Right renal pelvis (tissue), 4 donors: ENCODE measurements at places on chromosomes 4 and X.
A peak's percentile ranks its signal among the peaks of the same experiment; 100 is the strongest.

DNA sequence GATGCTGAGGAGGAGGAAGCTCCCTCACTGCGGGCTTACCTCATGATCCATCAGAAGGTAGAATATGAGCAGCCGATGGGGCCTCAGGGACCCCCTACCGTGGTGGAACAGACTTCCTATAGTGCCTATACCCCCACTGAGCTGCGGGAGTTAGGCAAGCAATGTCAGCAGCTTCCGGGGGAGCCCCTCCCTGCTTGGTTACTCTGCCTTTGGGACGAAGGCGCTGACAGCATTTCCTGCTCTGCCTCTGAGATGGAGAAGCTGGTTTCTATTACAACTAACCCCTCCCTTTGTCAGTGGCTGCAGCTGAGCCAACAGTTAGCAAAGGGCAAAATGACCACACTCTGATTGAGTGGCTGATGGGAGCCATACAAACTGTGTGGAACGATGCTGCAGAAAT lies 430.7 kb downstream of the IDS start:
- peak; percentile 16 for DNase-seq

- no peak for DNase-seq
These were observed 128.0 kb upstream of the SLC4A4 start for GRCh38 chr4:71210823-71211222.

DNA sequence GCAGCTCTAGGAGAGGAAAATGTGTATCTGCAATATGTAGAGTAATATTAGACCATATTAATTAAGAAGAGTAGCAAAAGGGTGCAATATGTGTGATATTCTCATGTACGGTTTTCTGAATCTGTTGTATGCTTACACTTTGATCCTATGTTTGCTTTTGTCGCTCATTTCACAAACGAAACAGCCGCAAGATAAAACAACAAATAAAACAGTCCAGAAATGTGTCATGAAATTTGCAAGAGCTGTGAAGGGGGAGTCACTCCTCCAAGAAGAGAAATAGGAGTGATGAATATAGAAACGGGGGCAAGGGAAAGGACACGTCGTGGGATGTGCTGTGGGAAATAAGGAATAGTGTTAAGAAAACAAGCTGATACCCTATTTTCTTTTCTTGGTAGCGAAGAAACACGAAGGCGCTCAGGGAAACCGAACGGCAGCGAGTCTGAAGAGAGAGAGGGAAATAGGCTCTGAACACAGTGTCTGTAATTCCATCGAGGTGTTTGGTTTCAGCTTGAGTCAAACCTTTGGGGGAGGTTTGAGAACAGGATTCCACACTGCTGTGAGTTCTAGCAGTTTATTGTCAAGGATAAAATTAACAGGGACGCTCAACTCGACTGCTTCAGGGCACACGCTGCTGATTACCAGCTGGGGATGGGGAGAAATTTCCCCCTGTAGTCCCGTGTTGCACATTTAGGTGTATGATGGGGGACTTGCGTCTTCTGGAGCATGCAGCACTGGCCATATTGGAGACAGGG lies 595.6 kb upstream of the TENM3 start:
- peak; percentile 36 for DNase-seq

DNA sequence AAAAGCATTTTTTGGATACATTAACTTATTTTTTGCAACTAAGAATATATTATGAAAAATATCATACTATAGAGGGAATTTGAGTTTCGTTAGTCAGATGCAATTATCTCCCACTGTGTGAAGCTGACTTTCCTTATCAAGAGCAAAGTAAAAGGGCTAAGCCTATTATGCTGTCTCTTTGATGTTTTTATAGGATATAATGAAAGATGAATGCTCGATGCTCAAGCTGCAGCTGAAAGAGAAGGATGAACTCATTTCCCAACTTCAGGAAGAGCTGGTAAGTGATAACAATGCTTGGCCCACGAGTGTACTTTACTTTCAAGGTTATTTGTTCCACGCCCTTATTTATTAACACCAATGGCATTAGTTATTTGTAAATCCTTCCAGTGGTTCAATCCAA lies 688.4 kb downstream of the CCSER1 start:
- DNase-seq, result no peak

DNA sequence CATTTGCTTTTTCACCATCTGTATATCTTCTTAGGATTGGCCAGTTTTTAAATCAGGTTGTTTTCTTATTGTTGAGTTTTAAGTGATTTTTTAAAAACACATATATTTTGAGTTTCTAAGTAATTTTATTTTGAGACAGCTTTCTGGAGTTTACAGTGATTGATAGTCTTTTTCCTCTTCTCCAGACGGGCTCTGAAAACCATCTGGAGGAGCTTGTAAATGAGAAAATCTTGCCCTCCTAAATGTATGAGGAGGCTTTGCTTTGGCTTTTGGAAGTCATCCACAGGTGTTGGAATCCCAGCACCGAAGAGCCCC lies 160.2 kb downstream of the SOWAHB start:
- DNase-seq, result no peak

- DNase-seq, result no peak
These were observed 62.3 kb upstream of the NAP1L5 start for GRCh38 chr4:88759895-88760290.

DNA sequence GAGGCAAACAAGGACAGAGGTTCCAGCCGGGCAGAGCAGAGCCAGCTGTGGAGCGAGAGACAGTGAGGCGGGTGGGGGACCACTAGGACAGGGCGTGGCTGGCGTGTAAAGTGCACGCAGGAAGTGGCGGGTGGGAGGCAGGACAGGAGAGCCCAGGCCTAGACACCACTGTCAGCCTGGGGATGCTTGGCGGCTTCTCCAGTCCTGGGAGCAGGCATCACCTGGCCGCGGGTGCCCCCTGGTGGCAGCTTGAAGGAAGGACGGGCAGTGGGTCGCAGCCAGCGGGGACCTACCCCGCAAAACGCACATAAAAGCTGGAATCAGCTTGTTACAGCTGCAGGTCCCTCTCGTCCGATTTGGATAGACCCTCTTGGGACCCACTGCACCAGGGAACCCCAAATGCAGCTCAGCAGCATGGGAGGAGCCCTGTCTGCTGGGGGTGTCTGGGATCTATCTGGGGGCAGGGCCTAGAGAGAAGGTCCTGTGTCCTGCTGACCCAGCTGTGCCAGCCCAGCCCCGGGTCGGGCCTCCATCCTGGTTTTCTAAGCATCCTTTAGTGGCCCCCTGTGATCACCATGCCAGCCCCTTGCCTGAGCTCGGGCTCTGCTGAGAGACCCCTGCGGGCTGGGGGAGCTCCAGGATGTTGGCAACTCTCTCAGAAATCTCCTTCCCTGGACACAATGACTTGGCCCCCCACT lies 57.7 kb downstream of the WFS1 start:
- DNase-seq, result no peak

DNA sequence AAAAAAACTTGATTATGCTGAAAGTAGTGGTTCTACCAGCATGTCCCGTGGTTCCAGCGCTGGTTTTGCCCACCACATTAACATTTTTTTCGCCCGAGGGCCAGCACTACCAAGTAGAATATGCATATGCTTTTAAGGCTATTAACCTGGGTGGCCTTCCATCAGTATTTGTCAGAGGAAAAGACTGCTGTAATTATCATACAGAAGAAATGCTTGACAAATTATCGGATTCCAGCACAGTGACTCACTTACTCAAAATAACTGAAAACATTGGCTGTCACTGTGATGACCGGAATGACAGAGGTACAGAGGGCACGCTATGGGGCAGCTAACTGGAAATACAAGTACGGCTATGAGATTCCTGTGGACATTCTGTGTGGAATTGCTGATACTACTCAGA lies 34.6 kb downstream of the PRPS2 start:
- no peak for DNase-seq

GRCh38 chr4:114595207-114595606 lies 3.4 kb upstream of the UGT8 start:
- no peak for DNase-seq

- no peak for DNase-seq
These were observed 230.9 kb upstream of the TEX13A start for GRCh38 chrX:105451401-105451800.

DNA sequence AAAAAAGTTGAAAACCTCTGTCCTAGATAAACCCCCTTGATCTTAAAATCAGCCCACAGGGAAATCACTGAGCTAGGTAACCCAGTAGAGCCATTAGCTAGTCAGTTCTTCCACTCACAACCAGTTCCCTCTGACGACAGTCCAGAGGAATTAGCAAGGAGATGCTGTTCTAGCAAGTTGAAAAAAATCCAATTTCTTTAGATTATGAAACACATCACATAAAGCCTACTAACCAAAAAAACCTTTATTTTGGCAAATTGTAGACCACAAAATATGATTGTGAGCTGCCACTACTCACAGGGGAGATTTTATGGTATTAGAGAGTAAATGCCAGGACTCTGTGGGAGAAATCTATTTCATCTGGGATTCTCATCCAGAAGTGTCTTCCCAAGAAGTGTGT lies 22.6 kb downstream of the ADAMTS3 start:
- DNase-seq, result no peak

DNA sequence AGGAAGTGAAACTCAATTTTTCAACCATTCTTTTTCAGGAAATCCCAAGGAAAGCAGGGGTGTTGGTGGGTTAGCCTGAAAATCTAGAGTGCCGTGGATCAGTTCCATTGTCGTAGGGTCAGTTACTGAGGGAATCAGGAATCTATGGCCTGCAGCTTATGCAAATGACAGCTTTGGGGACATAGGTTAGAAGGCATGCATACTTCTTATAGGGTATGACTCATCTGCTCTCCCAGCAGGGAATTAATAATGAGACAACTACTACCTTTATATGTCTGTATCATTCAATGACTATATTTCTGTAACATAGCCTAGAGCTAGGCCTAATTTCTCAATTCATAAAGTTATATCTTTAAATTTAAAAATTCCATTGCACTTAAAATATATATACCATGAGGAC lies 36.6 kb downstream of the ZNF41 start:
- DNase-seq, result no peak

GRCh38 chrX:24676403-24677024 lies 17.2 kb upstream of the POLA1 start:
- no peak for DNase-seq

- no peak for DNase-seq
These were observed 23.5 kb upstream of the ETNPPL start for GRCh38 chr4:108786351-108786750.

- no peak for DNase-seq
These were observed 27.2 kb upstream of the C4orf17 start for GRCh38 chr4:99483636-99484035.

DNA sequence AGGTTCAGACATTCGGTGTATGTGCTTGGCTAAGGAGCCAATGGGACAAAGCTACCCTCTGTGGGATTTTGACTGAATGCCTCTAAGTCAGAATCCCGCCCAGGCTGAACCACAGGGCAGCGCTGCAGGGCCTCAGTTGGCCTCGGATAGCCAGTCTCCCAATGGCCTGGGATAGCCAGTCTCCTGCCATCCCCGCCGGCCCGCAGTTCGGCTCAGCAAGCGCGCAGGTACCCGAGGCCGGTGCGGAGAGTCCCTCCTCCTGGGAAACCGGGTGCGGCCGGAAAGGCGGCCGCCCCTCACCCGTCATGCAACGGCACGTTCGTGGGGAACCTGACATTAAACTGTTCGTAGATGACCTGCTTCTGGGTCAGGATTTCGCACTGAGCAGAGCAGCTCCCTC lies 16.1 kb downstream of the PPEF2 start:
- DNase-seq, result no peak

GRCh38 chr4:76886848-76887441 lies 11.0 kb downstream of the SOWAHB start:
- DNase-seq, result no peak

DNA sequence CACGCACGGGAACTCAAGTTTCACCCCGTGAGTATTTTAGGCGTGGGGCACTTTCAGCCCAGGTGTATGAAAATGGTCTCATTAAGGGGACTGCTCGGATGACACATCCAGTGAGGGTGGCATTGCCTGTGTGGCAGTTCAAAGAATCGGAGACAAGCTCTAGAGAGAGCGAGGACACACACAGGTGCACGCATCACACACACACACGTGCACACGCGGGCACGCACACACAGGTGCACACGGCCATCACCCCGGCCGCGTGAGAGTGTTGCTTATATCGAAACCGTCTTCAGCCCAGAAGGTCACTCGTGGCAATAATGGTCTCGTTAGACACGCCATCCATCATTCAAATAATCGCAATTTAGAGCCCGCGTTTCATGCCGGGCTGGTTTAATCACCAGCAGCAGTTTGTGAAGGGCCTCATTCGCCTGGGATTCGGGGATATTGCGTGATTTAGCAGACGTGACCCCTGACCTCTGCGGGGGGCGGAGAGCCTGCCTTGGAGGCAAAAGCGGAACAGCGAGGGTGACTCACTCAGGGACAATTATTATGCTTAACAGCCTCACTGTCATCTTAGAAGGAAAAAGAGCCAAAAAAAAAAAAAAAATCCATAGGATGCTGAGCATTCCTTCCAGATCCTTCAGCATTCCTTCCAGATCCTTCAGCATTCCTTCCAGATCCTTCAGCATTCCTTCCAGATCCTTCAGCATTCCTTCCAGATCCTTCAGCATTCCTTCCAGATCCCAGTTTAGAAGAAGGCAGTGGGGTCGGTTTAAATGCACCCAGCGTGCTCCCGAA lies 89.4 kb upstream of the PPP2R3B start:
- no peak for DNase-seq

DNA sequence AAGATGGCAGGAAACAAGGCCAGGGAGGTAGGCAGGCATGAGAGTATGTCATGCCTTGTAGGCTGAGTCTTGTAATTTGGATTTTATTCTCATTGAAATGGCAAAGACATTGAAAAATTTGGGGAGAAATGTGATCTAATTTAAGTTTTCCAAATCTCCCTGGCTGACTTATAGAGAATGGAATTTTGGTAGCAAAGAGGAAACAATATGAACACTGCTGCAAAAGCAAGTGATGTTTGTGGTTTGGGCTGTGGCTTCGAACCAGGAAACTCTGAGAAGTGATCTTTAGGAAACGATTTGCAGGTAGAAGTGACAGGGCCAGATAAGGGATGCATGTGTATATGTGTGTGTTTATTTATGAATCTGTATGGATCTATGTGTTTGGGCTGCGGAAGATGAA lies 35.6 kb downstream of the ARSJ start:
- DNase-seq, result no peak

- no peak for DNase-seq
These were observed 421.3 kb downstream of the FAT4 start for GRCh38 chr4:125736057-125736456.

GRCh38 chrX:28324321-28324721 lies 262.9 kb upstream of the IL1RAPL1 start:
- no peak for DNase-seq

DNA sequence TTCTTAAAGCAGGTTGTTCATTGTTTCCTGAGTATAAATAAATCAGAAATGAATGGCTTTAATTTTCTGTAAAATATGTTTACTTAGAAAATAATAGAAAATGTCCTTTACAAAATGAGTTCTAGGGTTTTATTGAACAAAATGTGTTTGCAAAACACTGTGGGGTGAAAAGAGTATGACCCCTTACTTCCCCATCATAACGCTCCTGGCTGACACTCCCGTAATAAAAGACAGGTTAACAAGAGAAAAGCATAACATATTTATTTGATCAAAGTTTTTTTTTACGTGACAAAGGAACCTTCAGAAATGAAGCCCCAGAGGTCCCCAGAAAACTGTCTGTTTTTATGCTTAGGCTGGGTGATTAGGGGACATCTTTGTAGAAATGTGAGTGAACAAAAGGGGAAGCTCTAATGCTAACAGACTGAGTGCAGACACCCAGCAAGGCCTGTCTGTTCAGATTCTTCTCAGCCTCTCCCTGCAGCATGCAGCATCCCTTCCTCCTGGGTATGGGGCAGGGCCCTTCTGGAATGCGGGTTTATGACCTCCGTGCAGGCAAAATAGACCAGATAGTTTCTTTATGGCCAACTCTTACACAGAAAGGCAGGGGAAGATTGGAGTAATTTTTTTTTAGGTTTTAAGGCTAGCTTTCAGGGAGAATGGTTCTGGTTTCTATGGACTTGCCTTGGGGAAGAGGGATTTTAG lies 26.1 kb downstream of the ZFP42 start:
- no peak for DNase-seq
